SK-N-SH treated with all-trans-retinoic acid at 6 μM for 48 hours (cell line): ENCODE measurements at places on chromosomes 11 and 22.

GRCh38 chr11:82987997-82988396 lies 83.7 kb downstream of the RAB30 start:
- ATAC-seq: no peak

DNA sequence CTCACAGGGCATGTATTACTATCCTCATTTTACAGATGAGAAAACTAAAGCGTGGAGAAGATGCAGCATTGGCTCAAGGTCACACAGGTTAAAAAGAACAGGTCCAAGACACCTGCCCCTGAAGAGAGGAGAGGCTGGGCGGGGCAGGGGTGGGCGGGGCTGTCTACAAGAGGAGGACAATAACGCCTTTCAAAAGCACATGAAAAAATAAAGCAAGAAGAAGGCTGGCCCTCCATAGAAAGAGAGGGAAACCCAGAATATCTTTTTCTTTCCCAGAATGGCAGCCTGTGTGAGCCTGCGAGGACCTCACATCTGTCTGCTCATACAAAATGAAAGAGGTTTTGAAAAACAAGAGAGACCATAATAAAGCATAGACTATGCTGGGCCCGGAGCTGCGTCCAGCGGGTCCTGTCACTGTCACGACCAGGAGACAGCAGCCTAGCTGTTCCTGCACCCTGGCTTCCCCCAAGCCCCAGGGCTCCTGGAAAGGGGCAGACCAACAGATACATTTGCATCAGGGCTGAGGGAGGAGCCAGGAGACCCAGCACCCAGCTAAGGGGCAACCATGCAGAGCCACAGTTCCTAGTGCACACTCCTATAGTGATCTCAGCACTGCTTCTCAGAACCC lies 61.6 kb downstream of the DSCAML1 start:
- no peak for ATAC-seq

DNA sequence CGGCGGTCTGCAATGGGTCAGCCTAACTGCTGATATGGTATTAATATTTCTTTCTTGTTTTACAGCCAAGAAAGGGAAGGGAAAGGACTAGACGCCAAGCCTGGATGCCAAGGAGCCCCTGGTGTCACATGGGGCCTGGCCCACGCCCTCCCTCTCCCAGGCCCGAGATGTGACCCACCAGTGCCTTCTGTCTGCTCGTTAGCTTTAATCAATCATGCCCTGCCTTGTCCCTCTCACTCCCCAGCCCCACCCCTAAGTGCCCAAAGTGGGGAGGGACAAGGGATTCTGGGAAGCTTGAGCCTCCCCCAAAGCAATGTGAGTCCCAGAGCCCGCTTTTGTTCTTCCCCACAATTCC lies 1.9 kb downstream of the MDK start:
- ATAC-seq: no peak

DNA sequence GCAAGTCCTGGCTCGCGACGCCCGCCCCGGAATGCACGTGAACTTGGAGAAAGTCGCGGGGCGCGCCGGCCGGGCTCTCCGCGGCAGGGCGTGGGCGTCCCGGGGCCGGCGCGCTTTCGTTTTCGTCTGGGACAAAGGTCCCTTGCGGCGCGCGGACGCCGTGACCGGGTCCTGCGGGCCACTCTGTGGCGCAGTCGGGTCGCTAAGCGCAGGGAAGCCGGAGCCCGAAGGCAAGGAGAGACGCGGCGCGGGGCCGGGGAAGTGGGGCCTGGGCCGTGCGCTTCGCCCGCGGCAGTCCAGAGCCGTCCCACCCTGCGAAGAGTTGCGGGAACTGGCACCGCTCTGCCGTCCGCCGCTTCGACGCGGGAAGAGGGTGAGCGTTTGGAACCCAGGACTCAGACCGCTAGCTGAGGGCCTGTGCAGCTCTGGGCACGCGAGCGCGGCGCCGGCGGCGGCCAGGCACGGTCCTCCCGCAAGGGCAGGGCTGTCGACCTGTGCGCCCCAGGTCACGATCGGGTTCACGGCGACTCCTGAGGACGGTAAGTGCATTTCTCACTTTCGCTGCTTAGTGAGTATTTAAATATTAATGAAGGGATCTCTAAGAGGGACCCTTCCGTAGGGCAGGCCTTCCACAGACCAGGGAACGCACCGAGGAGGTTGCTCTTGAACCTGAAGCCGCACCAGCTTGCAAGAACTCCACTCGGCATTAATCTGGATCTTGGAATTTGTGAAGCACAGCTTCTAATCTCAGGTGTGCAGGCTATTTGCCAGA lies 78.0 kb upstream of the PPARA start:
- no peak for ATAC-seq

DNA sequence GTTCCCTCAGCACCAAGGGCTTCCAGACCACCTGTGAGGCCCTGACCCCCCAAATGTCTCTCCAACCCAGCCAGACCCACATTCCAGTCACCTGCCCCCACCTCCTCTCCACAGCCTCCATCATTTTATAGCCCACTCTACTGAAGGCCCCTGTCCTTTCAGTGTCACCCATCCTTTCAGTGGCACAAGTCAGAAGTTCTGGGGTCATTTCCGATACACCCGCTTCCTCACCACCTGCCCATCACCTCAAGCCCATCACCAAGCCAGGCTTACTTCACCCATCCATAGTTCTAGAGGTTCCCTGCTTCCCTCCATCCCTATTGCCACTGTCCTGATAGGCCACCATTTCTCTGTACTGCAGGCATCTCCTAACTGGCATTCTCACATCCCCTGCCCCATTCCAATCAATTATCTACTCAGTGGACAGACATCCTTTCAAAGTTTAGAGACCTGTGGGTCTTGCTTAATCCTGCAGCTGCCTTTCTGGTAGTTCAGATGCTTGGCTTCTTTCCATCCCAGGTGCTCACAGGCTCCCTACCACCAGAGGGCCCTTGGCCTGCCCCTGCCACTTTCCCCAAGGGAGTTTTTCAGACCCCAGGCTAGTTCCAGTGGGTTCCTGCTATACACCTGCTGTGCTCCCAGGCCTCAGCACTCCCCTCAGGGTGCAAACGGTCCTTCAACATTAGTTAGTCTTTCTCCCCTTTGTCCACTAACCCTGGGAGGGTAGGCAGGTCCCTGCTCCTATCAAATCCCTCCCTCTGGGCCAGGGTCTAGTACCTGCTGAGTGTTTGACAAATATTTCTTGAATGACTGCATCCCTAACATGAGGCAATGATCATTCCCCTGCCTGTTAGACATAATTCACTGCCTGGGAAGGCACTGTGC lies 7.6 kb downstream of the KCNQ1OT1 start:
- no peak for ATAC-seq

DNA sequence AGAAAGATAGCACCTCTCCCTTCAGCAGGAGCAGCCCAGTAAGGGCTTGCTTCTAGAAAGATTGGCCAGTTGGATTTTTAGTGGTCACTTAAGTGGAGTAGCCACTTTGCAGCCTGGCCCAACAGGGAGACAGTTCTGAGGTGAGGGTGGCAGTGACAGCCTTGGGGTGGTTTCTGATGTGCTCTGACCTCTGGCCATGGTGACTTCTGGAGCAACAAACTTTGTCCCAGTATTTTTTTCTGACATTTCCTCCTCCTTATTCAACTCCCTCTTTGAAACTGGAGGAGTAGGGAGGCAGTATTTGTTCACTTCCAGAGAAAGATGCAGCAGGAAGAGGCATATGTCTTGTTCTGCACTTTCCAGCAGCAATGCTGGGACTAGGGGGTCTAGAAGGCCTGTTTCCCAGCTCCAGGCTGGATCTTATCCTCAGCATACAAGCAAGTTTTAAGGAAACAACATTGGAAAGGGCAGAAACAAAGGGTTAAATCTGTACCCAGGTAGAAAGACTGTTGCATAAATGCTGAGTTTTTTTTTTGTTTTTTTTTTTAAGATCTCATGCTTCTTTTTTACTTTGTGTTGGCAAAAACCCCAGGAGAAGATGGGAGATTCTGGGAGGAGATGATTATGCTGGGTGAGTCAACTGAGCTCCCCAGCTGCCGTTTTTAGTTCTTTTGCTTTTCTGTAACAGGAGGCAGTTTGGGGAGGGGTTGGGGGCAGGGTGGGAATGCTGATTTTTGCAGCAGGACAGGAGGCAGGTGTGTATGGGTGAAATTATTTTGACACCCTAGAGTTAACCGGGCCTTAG lies 37.2 kb downstream of the RCOR2 start:
- ATAC-seq: peak; percentile 68

DNA sequence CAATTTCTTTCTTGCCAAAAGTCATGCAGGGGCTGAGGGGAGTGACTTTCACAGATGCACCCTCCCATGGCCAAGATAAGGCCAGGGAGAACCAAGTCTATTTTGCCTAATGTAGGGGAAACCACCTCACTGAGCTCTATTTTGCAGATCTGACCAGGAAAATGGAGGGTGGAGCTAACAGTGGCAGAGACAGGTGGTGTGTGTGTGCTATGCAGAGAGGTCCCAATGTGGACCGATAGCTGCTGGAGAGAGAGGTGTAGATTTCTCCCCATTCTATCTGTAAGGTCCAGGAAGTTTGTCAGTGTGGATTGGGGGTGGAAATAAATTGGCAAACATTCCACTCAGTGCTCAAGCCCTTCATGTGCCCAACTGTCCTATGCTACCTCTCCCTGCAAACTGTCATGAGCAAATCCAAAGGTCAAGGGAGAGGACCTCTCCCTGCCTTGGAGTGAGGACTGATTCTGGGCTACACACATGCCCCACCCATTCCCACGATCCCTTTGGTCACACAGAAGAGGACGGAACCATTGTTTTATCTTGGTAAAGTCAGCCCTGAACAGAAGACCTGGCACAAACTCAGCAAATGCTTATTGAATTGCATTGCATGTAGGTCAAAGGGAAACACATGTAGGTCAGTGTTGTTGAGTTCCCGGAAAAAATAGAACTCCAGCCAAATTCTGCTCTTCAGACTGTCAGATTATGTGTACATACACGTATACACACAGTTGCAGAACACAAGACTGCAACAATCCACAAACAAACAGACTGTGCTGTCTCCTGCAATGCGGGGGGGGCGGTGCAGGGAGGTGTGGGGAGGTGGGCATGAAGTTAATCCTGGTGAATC lies 65.9 kb downstream of the C11orf58 start:
- no peak; the same call in 2 of the 3 replicates for ATAC-seq

DNA sequence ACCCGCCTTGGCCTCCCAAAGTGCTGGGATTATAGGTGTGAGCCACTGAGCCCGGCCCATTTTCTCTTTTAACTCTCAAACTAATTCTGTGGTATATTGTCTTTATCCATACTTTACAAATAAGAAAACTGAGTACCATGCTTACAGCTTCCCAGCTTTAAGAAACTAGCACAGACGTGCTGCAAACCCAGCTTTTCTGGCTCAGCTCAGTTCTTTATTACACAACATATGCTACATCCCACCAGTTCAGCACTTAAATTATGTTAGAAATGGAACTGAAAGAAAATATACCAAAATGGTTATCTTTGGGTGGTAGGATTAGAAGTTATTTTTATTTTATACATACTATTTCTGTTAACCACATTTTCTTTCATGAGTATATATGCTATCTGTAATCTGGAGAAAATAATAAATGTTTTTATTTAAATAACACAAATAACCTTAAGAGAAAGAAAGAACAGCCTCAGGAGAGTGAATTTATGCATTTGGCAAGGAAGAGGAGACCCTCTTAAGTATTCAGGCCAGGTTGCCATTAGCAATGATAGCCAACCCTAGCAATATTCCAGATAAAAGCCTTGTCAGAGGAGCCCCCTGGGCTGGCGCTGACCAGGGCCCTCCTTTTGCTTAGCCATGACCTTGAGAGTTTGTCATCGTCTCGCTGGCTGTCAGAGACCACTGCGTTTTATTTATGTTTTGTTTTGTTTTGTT lies 33.8 kb downstream of the SLN start:
- ATAC-seq: no peak

DNA sequence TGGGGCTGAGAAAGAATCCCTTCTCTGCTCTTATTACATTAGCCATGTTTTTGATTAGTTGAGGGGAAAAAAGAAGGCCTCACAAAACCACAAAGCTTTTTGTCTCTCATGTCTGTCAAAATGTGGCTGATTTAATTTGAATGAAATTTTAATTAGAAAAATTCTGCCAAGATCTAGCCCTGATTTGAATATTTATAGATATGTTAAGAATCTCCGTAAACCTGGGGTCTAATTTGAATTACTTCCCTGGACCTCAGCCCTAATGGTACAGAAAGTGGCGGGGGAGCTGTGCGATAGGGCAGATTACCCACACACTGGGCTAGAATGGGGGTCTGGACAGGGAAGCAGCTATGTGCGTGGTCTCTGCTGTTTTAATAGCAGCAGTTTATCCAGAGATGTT lies 141.3 kb upstream of the TTC12 start:
- ATAC-seq: peak; percentile 48; the same call in 2 of the 3 replicates

DNA sequence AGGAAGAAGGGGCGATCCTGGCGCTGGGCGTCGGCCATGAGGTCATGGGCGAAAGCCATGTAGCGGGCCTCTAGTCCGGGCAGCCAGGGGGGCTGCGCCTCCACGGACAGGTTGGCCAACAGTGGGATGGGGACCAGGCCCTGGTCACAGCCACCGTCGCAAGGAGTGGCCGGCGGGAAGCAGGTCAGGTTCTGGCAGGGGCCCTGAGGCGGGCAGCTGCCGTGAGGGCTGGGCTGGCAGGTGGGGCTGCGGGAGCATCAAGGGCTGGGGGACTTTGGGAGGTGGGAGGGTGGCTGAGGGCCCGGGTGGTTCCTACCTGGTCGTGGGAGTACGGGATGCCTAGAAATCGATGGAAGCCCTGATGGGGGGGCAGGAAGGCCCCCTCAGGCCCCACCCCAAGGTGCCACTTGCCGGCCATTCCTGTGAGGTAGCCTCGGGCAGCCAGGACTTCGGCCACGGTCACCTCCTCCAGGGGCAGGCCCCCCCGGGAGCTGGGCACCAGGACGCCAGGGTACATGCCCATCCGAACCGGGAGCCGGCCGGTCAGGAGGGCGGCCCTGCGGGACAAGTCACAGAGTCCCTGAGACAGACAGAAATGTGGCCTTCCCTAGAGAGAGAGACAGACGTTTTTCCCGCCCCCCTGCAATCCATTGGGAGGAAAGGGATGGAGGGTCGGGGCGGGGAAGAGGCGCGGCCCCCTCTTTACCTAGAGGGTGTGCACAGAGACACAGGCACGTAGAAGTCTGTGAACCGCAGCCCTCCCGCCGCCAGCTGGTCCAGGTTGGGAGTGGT lies 906 bp downstream of the ARSA start:
- no peak for ATAC-seq

DNA sequence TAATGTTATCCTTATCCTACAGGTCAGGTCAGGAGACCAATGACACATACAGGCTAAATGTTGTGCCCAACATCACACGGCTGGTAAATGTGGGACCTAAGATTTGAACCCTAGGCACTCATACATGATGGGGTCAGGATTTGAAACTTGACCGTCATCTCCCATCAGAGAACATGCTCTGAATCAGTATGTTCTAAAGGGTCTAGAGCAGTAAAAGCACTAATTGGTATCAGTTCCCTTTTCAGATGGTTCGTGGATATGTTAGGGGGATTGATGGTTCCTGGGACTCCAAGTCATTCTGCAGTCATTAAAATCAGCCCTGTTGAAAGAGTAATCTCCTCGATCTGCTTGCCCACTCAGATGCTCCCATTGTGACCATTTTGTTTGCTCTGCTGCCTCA lies 65.5 kb downstream of the BMAL1 start:
- no peak for ATAC-seq

DNA sequence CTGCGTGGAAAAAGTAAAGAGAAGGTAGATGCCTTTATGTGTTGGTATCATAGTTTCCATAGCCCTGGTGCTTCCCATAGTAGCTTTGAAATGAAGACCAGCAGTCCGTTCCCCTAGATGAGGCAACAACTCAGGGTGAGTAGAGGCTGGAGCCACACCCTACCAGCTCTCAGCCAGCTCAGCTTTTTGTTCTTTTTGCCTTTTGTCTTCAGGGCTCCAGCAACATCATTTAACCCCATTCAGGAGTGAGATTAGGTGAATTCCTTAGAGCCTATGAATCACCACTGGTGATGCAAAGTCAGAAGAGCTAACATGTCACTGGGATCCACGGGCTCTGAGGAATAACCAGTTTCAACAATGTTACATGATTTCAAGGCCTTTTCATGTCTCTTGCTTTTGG lies 14.0 kb upstream of the SESN3 start:
- no peak for ATAC-seq

GRCh38 chr11:19088791-19089190 lies 28.2 kb upstream of the ZDHHC13 start:
- no peak for ATAC-seq
